ENCODE measurements at places on chromosomes 4 and X.

GRCh38 chrX:85505801-85506200, 126.3 kb upstream of the POF1B start:
- DNase-seq: no peak

DNA sequence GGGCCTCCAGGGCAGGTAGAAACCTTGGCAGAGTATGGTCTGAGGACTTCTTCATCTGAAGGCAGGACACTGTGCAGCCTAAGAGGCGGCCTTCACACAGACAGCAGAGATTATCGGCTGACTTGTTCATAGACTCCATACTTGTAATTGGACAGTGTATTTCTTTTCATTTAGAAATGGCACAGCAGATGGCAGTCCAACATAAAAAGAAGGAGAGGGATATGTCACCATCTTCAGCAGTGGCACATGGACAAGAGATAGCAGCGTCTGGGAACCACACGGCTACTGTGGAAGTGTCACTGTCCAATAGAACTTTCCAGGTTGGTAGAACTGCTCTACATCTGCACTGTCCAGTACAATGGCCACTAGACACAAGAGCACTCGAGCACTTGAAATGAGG, 21.7 kb upstream of the GEMIN8 start:
- no peak for DNase-seq

DNA sequence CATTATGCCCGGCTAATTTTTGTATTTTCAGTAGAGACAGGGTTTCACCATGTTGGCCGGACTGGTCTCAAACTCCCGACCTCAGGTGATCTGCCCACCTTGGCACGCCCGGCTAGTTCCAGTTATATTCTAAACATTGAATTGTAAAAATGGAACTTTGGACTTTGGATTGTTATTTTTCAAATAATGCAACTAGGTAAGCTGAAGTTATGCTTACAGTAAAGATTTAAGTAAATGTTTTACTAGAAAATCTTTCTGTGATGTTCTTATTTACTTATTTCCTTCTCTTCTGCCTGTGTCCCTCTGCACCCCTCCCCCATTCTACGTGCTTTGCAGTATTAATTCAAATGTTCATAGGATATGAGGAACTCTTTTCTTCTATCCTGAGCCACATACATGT, 26.1 kb downstream of the GK start:
- no peak for DNase-seq

DNA sequence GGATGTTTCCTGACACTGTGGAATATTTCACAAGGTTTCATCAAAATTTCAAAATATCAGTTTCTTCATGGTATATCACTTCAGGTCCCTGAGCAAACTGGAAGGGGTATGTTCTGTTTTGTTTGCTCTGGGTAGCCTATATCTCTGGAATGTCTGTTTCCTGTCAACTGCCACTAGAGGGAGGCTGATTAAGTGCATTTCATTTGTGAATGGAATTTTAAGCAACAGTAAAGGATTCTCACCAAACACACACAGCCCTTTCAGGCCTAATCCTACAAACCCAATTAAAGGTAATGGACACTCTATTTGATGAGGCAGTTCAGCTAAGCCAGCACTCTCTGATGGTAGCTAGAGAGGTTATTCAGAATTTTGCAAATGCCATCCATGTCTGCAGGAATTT, 307.1 kb downstream of the TEX13A start:
- DNase-seq: no peak

DNA sequence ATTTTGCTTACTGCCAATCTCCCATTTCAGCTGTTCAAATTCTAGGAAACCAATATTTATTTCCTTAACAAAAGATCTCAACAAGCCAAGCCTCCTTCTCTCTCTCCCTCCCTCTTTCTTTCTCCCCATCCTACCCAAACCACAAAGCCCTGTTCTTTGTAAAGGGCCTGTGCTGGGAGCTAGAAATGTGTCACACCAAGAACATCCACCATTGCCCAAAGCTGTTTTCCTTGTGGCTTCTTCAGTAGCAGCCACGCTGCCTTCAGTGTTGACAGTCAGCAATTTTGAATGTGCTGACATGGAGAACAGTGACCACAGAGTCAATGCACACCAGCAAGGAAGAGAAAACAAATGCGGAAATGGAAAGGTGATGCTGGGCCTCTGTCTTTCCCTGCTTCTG, 203.0 kb downstream of the MAML3 start:
- DNase-seq: no peak

DNA sequence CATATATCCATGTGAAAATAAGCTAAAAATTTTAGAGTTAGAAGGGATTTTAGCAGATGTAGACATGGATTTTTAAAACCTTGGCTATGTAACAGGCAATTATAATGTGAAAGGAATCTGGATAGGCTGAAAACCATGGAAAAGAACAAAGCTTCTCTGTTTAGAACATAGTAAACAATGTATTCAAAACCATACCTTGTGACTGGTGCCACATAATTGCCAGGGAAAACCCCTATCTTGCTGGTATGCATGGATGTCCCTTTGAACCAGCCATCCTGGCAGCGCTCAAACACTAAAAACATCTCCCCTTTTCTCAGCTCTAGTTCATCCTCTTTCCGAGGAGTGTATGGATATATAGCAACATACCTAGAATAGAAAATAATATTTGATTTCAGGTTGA, 110.6 kb upstream of the CBR4 start:
- no peak for DNase-seq

DNA sequence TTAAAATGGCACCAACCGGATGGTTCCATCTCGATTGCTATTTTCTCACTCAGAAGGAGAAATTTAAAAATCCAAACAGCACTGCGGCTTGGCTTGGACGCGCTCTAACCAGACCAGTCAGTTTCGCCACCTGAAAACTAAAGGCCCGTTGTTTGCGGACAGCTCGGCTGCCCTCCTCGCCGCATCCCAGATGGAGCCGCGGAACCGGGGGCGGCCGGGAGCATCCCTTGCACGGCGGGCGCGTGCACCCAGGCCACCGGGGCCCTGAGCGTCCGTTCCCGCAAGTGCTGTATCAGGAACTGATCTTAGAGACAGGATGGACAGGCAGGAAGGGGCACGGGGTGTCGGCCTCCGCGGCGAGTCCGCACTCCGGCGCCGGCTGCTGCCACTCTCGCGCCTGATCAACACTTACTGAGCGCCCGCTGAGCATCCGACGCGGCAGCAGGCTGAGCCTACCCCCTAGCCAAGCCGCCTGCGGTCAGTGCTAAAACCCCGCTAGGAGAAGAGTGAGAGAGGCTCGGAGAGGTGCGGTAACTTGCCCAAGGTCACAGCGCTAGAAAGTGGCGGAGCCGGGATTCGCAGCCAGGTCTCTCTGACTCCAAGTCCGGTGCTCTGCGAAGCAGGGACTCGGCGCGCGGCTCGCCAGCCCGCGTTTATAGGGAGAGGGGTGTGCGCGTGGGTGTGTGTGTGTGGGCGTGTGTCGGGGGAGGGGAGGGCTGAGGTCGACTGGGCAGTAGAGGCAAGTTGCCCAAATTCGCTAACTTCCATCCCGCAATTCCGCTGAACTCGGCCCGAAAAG, at the start of gene CITED1:
CITED1 (minus strand) TSS at position 629 of the 799 bp plus-strand sequence. CDS start 3,045 bp downstream, outside the sequence.
- no peak for DNase-seq

GRCh38 chr4:102625232-102625930, 124.2 kb downstream of the NFKB1 start:
- DNase-seq: no peak

DNA sequence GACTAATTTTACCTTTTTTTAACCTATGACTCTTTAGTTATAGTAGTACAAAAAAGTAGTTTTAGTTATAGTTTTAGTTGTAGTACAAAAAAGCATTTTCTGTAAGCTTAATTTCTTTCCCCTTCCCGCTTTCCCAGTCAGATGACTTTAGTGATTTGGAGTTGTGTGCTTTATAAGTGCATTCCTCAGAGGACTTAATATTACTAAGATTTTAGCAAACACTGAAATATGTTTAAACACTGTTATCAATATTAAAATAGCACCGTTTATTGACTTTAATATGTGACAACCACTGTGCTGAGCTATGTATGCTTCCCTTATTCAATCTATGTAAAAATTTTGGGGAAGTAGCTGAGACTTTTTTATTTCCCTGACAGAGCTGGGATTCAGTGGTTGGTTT, 22.8 kb downstream of the GUF1 start:
- no peak for DNase-seq

GRCh38 chr4:11622961-11623725, 194.4 kb upstream of the HS3ST1 start:
- DNase-seq: no peak

DNA sequence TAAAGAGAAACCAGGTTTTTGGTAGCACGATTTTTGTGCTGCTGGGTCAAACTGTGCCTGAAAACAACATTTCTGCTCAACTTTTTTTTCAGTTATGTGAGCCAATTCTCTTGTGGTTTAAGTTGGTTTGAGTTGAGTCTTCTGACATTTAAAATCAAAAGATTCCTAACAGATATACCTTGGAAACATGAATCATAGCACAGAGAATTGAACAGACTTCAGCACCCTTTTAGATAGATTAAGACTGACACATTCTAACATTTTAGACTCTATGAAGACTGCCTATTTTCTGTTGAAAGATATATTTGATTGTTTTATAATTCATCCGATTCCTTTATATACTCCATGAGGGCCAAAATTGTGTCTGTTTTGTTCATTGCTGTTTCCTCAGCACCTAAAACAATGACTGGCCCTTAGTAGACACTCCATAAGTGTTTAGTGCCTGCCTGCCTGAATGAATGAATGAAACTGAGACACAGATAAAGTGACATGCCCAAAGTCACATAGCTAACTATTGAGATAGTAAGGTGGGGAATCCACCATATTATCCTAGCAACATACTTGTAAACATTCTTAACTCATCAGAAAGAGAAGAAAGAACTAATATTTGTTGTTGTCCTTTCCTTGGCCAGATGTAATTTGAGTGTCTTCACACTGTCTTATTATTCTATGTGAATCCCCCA, 624.0 kb downstream of the MID1IP1 start:
- DNase-seq: no peak

- no peak for DNase-seq
Observed at GRCh38 chr4:78570117-78570516, 18.5 kb downstream of the ANXA3 start.

GRCh38 chr4:154367659-154368058, 123.9 kb downstream of the DCHS2 start:
- DNase-seq: no peak

GRCh38 chrX:29422034-29422433, 793.3 kb upstream of the MAGEB2 start:
- DNase-seq: no peak

DNA sequence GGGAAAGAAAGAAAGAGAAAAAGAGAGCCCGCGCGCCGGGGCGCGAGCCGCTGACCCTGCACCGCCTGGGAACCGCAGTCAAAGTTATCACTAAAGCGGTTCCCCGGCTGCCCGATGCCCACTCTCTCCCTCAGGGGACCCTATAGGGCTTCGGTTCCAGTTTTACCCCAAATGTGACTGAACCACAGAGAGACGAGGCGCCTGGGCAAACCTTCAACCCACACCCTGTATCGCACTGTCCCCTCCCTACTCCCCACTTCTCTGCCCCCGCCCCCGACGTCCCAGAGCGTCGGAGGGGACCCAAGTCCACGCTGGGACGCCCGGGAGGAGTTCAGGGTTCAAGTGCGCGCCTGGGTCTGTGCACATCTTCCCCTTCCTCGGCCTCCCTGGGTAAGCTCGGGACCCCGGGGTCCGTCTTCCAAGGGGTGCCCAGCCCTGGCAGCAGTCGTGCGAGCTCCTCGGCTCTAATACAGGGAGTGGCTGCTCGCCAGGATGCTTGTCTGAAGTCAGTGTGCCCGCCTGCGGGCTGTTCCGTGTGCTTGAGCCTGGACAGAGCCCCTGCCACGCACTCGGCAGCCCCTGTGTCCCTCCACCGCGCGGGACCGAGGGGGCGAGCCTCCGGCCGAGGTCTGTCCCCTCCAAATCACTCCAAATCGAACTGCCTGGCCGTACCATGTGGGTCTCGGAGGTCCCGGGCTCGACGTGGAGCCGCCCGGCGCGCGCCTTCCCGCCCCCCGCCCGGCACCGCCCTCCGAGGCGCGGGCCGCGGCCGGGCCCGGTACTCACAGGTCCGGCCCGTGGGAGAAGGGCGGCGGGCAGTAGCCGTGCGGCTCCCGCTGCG, 960 bp downstream of the TRPC3 start:
- no peak for DNase-seq

DNA sequence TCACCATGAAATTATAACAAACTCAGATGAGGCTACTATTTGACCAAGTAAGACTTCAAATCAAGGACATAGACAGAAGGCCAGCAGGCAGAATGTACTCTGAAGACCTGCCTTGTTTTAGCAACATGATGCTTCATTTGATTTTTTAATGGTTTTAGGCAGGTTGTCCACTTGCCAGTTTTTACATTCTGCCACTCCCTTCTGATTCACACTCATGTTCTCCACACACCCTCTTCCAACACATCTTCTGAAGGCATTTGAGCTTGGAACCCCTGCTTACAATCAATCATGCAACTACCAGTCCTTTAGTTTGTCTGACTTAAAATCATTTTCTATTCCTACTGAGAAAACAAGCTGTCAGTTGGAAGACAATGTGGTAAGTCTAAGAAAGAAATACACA, 114.9 kb upstream of the SMIM31 start:
- no peak for DNase-seq

DNA sequence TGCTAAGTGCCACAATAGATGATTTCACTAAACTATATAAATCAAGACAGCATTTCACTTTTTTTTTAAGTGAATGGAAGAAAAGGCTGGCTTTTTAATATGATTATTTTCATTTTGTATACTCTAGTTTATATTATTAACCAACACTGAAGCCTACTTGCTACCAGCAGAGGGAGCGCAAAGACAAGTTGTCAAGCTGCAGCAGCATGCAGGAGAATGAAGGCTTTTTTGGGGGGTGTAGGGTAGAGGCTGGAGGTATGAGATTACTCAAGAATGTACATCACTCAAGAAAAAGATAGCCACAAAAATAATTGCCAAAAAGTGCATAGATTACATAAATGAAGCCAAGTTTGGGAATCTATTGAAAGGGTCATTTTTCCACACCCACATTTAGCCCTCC, 519.5 kb downstream of the FGF13 start:
- DNase-seq: no peak

- DNase-seq: no peak
Observed at GRCh38 chr4:168437192-168437943, 42.9 kb downstream of the DDX60L start.

DNA sequence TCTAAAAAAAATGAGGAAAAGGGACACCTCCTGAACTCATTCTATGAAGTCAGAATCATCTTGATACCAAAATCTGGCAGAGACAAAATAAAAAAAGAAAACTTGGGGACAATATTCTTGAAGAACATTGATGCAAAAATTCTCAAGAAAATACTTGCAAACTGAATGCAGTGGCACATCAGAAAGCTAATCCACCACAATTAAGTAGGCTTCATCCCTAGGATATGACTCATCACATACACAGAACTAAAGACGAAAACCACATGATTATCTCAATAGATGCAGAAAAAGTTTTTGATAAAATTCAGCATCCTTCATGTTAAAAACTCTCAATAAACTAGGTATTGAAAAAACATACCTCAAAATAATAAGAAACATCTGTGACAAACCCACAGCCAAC, 98.3 kb downstream of the FAM47B start:
- DNase-seq: no peak

GRCh38 chrX:120753413-120754251, 122.0 kb downstream of the CT47B1 start:
- DNase-seq: no peak
